ENCODE measurements at places on chromosomes 12 and 14.
A peak's percentile ranks its signal among the peaks of the same experiment; 100 is the strongest.

- no peak for DNase-seq
Measured at GRCh38 chr14:54805070-54805444, 97.6 kb downstream of the GCH1 start.

DNA sequence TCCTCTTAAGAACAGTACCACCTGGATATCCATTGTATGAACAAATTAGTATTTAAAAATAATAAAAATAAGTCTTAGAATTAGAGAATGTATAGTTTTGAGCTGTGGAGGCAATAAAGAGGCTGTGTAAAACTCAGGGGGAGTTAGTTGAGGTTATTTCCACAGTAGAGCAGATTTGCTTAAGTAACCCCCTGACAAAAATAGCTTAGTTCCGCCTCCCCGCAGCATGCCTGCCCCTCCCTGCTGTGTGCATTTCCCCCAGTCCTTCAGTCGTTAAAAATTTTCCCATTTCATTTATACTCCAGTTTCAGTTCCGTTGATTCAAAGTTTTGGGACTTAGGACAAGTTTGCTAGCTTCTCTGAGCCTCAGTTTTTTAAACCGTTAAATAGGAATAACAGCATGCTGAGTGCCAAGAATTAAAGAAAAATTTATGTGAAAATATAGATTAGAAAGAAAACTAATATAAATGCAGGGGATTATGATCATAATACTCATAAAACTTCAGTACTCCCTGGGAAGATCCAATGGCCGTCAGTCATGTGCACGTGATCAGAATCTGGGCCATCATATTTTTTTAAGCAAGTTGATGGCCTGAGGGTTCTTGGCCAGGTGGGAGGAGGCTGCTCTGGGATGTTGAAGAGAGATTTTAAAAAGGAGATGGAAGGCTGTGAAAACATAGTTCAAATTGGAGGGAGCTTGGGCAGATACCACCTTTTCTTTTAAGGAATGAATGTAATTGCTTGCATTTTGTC, 14.5 kb upstream of the SLC38A2 start:
- no peak for DNase-seq

- no peak for DNase-seq
Measured at GRCh38 chr12:119326341-119326740, 8.2 kb upstream of the CCDC60 start.

DNA sequence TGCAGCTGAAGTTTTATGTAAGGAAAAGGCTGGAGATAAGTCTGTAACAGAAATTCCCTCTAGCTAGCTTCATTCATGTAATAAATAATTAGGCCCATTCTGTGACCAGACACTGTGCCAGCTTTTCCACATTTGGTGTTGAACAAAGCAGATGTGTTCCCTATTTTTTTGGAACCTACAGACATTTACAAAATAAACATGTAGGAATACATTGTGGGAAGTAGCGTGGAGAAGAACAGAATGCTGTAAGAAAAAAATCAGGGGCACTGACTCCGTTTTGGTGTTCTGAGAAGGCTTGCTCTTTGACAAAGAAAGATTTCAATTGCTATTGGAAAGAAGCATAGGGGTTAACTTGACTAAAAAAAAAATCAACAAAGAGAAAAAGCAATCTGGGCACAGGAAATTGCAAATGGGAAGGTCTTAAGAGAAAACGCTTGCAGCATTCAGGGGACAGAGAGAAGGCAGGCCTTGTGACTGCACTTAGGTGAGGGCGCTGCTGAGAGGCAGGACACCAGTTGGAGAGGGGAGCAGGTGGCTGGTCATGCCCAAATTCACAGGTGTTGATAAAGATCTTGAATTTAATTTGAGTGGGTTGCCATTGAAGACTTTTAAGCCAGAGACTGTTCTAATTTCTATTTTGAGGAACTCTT, 4.0 kb downstream of the FAR2 start:
- no peak for DNase-seq

GRCh38 chr12:116226026-116226425, 51.5 kb downstream of the MED13L start:
- DNase-seq: no peak

- no peak for DNase-seq
Measured at GRCh38 chr12:49470986-49471385, 67.8 kb upstream of the KCNH3 start.

GRCh38 chr14:59085207-59085739, 103.2 kb upstream of the DAAM1 start:
- DNase-seq: no peak

DNA sequence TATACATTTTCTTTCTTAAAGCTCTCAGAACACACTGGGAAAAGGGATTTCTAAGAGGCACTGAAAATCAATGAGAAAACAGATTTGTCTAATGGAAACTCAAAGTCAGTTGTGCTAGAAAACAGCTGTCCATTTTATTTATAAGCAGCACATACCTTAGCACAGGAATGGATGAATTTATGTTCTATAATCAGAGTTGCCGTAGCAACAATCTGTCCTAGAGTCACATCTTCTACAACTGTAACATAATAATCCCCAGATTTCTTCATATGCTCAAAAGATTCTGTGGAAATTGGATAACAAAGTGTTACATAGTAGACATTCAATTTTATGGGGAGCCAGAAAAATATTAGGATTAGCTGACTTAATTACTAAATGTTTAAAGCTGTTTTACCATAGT, 9.8 kb downstream of the GNPNAT1 start:
- no peak for DNase-seq

GRCh38 chr14:93745603-93746273, 42.5 kb downstream of the PRIMA1 start:
- no peak for DNase-seq

DNA sequence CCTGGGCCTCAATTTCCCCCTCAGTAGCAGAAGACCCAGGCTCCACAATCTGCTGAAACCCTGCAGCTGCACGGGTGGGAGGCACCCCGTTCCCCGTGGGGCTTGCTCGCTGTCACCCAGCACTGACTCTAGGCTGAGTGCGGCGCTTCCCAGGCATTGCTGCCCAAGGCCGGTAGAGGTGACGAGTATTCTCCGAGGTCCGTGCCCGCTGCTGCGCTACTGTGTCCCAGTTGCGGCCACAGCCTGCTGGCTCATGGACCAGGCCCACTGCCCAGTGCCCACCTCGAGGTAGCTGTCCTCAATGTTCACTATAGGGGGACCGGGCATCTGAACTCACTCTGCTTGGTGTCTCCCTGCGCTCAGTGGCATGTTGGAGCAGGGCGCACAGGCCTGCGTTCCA, 74.7 kb downstream of the GSC start:
- no peak for DNase-seq

GRCh38 chr12:91743704-91744321, 401.8 kb downstream of the BTG1 start:
- no peak for DNase-seq

- DNase-seq: no peak
Measured at GRCh38 chr12:26648999-26649398, 184.0 kb downstream of the ITPR2 start.

DNA sequence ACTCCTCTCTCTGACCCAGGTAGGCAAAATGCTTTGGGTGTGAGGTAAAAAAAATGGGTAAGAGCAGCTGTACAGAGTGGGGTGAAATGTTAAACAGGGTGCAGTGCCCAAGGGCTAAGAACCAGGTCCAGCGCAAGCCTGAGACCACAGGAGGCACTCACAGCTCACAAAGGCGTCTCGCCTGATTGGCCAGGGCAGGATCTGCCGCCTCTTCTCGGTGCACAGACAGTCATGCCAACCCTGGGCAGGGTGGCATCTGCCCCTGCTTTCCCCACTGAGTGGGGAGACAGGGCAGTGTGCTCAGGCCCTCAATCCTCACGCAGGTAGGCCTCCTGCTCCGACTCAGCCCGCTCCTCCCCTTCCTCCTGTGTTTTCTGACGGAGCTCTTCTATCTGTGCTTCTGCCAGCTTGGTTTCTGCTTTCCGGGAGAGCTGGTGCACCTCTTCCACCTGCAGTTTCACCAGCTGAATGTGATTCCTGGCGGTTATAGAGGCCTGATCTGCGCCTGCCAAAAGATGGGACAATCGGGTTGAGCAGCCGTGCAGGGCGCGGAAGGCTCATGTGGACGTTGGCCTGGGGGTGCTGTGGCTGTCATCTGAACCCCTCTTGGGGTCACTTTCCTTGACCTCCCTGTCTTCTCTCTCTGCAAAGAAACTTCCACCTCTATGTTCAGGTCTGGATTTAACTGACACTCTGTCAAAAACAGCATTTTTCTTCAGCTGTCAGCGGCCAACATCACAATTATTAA, 4.7 kb downstream of the B3GNT4 start:
- no peak for DNase-seq

DNA sequence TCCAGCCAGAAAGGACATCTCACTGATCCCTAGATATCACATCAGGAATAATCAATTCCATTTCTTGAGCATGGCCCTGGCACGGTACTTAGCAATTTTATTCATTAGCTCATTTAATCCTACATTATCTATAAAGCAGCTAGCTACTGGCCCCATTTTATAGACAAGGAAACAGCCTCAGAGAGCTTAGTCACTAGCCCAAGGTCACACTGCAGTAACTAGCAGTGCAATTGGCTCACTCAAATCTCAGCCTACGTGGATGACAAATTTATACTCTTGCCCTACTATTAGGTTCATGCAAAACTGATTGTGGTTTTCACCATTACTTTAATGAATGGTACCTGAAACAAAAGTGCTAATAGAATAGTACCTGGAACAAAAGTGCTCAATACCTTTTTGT, 41.7 kb downstream of the NUAK1 start:
- DNase-seq: no peak

DNA sequence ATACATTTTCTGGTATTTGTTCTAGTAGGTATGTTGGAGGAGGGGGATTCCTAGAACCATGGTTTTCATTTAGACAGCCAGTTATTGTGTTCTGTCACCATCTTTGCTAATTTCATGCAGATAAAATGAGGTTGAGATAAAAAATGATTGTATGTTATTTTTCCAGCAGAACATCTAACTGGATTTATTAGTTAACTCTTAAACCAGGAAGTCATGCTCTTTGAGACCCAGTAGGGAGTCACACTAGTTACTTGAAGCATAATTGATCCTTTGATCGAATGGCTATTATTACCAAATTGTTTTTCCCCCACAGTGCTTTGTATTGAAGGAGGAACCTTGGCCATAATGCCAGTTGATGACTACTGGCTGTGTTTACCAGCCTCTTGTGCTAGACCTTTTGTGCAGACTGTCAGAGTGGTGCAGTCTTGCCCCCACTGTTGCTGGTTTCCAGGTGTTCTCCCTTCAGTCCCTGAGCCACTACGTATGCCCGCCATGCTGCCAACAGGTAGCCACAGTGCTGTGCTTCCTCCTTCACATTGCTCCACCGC, 6.0 kb downstream of the EID3 start:
- DNase-seq: no peak

DNA sequence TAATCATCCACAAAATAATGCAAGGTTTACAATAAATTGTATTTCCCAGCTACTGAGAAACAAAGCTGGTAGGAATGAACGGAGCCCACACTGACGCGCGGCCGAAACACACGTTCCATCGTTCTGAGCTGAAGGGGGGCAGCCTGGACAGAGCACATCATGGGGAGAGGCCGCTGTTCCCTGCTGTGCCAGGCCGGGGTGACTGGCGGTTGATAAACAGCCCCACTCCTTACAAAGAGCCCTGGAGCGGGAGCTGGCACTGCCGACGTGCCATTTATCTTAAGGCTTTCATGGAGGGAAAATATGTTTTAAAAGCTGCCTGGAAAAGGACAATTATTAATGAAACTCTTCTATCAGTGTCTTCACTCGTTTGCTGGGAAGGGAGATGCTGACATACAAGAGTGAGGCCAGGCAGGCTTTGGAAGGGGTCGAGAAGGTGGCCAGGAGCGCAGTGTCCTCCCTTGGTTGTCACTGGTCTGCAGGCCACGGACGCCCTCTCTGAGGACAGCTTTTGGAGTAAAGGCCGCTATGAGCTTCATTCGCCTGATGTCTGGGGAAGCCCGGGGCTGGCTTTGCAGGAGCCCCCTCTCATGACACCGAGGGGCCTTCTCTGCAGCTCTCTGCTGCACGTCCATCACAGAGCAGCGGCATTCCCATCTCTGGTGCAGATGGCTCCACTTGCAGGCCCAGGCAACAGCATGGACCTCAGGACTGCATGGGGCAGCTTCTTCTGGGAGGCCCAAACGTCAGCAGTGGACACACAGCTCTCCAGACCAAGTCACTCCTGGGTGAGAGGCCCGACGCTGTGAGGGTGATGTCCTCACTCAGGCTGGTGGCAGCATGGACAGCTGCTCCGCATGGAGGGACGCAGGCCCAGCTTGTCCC, 355.3 kb upstream of the SFSWAP start:
- no peak for DNase-seq

- peak; percentile 14 for DNase-seq
Measured at GRCh38 chr12:46492471-46493085, 120.0 kb upstream of the SLC38A2 start.

GRCh38 chr14:53716578-53716977, 240.0 kb downstream of the BMP4 start:
- DNase-seq: no peak

GRCh38 chr12:68856510-68856909, 48.5 kb downstream of the MDM2 start:
- no peak for DNase-seq

GRCh38 chr12:89230376-89231315, 121.7 kb downstream of the DUSP6 start:
- no peak for DNase-seq

DNA sequence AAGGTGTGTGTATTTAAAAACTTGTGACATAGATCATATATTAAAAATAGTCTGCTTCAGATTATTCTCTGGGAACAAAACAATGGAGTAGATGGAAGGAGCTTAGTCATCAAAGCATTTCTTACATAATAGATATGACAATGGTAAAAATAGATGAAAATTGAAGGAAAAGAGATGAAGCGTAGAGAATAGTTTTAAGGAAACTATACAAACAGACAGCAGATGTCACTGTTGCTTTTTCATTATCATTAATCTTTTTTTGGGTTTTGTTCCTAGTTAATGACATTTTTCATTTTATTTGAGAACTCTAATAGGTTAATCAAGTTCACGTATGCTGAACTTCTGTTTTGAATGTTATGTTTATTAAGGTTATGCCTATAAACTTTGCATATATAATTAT, 149.2 kb upstream of the FBXO33 start:
- no peak for DNase-seq

DNA sequence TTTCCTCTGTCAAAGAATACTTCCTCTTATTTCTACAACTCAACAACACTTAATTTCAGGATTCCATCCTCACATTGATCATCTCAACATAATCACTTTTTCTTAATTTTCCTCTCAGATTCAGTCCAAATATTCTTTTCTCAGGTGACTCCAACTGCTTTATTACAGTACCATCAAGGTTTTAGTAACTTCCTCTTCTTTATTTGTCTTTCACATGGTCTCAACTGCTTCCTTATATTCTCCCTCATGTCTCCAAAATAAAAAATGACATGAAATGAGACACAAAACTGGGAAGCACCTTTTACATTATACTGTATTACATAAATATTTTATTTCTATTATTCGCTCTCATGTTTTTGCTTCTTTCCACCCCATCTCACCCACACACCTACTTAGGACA, 55.5 kb downstream of the PPP2R5E start:
- DNase-seq: no peak

GRCh38 chr14:56196274-56196673, 78.1 kb downstream of the PELI2 start:
- DNase-seq: no peak

- DNase-seq: no peak
Measured at GRCh38 chr14:24382064-24382371, 14.0 kb downstream of the NFATC4 start.

GRCh38 chr14:68413509-68413908, 379.4 kb downstream of the ZFP36L1 start:
- DNase-seq: no peak

Measured in GM04504 (cell line).